ENCODE measurements at places on chromosomes 1 and 21.
A peak's percentile ranks its signal among the peaks of the same experiment; 100 is the strongest.

GRCh38 chr1:220363196-220363837 is 91.1 kb upstream of the RAB3GAP2 start:
- DNase-seq = no peak

GRCh38 chr21:16572032-16572431 is 842.2 kb downstream of the USP25 start:
- DNase-seq = no peak

- DNase-seq = no peak
Observed at GRCh38 chr21:23452384-23453083, 2154.7 kb downstream of the MRPL39 start.

DNA sequence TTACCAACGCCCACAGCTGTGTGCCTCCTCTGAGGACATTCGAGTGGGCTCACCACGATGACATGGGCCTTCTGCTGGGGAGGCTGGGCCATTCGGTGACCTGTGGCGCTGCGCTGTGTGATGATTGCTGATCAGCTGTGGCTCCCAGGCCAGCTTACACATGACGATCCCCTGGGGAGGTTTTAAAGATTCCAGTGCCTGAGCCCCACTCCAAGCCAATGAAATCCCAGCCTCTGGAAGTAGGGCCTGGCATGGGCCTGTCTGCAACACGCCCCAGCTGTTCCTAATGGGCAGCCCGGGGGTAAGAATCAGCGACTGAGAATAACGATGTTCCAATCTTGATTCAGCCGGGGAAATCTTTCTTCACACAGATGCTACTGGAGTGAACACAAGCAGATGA is 153.7 kb downstream of the KCNJ6 start:
- no peak for DNase-seq

- DNase-seq = no peak
Observed at GRCh38 chr1:66050123-66050522, 257.4 kb downstream of the PDE4B start.

GRCh38 chr1:224433041-224433691 is 1.4 kb downstream of the WDR26 start:
- no peak for DNase-seq

DNA sequence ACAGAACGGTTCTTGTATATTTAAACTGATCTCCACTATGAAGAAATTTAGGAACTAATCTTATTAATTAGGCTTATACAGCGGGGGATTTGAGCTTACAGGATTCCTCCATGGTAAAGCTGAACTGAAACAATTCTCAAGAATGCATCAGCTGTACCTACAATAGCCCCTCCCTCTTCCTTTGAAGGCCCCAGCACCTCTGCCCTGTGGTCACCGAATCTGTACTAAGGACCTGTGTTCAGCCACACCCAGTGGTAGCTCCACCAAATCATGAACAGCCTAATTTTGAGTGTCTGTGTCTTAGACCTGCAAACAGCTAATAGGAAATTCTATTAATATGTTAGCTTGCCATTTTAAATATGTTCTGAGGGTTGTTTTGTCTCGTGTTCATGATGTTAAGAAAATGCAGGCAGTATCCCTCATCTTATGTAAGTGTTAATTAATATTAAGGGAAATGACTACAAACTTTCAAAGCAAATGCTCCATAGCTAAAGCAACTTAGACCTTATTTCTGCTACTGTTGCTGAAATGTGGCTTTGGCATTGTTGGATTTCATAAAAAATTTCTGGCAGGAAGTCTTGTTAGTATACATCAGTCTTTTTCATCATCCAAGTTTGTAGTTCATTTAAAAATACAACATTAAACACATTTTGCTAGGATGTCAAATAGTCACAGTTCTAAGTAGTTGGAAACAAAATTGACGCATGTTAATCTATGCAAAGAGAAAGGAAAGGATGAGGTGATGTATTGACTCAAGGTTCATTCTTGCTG is 147.2 kb downstream of the NR5A2 start:
- no peak for DNase-seq

GRCh38 chr1:196515904-196516303 is 92.3 kb downstream of the KCNT2 start:
- no peak for DNase-seq

DNA sequence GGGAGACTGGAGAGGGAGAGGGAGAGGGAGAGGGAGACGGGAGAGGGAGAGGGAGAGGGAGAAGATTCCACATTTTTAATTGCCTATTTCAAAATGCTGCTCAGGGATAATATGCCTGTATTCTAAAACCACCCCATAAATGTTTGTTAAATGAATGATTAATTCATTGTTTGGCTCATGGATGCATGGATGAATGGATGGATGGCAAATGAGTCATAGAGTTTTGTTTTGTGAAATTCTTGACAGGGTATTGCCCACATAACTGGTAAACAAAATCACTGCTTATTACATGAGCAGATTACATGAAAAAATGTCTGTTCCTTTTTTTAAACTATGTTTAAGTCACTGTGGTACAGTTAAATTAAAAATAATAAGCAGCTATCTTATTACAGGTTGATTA is 220.4 kb downstream of the ZP4 start:
- no peak for DNase-seq

DNA sequence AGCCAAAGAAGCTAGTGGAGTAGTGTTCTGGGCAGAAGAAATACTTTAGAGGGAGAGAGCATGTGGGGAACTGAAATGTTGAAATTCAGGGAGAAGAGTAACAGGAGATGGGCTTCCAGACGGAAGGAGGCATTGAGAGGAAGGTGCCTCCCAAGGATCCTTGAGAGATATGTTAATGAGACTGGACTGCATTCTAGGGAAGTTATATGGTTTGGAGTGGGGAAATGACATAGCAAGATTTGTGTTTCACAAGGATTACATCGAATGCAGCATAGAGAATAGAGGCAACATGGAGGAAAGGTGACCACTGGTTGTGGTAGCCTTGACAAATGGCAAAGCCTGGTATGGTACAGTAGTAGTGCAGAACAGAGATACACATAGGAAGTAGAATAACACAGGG is 160.5 kb upstream of the HMCN1 start:
- no peak for DNase-seq

DNA sequence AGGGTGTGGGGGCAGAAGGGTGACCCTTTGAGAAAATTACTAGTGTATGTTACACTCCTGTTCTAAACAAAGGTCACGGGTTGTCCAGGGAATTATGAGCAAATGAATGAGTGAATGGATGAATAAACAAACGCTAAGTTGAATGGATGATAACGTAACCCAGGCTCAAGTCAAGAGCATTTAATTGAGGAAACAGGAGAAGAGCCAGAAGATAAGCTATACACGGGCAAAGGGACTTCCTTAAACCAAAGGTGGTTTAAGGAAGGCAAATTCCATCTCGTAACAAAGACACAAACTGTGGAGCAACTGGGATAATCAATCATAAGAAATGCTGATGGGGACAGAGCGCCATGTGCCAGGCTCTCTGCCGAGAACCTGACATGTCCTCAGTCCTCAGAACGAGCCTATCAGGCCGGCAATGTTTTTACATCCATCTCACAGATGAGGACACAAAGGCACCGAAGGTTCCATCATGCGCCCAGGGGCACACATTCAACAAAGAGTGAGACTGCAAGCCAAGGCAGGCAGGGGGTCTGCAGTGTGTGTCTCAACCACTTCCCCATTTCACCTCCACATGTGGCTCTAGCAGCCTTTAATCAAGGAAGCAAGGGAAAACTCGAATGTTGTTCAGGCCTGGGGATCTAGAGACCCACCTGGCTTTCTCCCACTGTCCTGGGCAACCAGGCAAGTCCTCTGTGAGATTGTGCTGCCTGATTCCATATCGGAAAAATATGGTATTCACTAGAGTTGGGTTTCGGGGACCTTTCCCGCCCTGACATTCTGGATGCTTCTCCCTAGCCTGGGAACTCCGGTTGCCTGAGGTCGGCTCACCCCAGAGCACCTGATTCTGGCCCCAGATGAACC is 126.8 kb upstream of the EDN2 start:
- no peak for DNase-seq

DNA sequence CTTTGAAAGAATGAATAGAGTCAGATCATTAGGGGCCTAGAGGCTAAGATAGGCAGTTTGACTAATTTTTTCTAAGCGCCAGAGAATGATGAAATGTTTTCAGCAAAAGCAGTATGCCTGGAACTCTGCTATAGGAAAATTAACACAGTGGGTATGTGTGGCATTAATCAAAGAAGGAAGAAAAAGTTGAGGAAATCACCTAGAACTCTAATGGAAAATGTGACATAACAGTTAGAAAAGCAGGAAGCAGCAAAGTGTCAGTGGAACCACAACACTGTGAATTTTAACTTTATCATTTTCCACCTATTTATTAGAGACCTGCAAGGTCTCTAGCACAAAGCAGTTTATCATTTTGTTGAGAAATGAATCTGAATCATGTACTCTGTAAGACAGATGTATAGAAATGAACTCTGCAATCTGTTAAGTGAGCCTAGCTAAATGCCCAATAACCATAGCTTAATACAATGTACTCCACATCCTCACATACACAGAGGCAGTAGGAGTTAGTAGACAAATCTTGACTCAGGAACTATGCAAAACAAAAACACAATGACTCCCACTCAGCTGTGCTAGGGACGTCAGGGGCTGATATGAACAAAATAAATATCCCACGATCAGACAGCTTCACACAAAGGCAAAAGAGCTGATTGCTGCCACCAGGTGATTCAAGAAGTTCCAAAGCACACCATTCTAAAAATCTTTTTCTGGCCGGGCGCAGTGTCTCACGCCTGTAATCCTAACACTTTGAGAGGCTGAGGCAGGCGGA is 500.7 kb upstream of the NFIA start:
- no peak for DNase-seq

DNA sequence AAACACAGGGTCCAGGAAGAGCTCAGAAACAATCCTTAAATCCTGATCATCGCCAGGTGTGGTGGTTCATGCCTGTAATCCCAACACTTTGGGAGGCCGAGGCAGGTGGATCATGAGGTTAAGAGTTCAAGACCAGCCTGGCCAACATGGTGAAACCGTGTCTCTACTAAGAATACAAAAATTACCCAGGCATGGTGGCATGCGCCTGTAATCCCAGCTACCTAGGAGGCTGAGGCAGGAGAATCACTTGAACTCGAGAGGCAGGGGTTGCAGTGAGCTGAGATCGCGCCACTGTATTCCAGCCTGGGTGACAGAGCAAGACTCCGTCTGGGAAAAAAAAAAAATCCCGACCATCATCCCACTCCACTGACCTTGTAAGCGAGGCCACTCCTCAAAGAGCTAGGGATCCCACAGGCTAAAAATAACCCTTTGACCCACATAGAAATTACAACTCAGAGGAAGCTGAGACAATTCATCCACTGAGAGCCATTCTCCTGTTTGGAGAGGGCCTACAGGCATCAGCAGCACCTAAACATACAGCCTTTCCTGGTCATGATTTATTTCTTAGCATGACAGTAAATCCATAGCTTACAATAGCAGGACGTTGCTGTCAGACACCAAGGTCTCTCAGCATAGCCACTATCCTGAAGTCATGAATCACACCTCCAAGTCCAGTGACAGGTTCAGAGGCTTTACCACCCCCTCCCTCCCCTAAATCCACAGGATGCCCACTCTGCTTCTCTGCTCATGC is 66.7 kb downstream of the TGFBR3 start:
- DNase-seq = no peak

DNA sequence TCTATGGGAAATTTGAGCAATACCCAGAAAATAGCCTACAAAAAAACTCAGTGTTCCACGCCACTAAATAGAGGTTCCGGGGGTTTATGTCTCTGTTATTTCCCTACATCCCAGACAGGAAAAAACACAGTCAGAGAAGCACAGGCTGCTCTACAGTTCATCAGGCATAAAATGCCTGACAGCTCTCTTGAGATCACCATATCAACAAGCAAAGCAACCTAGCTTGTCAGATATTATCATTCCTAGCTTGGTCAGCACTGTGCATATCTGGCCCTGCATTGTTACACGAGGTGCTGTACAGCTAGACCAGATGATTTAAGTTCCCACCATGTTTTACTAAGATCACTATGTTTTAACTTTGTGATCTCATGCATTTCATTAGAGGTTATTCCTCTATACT is 172.6 kb downstream of the PTPRC start:
- no peak for DNase-seq

DNA sequence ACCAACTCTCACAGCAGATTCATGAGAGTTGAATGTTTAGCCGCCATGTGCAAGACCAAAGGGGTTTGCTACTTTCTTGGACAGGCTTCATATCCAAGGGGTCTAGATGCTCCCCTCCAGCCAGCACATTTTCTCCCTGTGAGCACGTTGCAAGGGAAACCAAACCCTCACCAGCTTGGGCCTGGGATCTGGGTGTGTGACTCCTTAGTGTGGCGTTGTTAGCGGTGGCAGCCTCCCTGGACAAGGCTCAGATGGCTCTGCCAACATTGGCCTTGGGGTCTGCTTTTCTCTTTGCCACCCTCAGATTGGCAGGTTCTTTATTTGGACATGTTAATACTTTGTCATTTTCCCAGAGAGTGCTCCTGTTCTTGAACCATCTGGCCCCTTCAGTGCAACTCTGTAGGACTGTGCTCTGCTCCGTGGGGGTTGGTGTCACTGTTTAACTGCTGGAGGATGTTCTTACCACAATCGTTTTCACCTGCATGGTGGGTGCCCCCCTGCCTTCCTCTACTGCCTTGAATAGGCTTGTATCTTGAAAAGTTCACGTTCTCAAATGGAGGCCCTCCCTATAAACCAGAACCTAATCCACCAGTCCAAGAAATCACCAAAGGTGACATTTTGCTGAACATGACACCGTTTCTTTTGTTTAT is 13.4 kb downstream of the ABCG1 start:
- DNase-seq = no peak

DNA sequence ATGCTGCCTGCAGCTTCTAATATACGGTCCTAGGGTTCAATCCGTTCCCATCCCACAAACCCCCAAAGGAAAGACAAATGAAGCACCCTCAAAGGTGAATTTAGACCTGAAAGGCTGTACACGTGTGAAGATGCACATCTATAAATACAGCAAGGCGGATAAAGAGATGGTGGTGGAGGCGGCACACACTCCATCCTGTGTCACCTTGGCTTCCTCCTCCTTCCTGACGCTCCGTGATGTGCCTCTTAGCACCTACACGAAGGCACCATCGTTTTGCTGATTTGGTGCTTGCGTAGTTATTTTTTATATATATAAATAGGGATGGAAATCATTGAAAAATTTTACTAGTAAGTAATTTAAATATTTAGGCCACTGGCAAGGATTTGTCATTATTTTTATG is 359.4 kb downstream of the NPHP4 start:
- DNase-seq = no peak

GRCh38 chr1:26363549-26364448 is 8.8 kb downstream of the ZNF683 start:
- DNase-seq = peak; percentile 73
